Fibroblast of skin of left biceps (primary cell): ENCODE measurements at places on chromosomes 6 and 20.

DNA sequence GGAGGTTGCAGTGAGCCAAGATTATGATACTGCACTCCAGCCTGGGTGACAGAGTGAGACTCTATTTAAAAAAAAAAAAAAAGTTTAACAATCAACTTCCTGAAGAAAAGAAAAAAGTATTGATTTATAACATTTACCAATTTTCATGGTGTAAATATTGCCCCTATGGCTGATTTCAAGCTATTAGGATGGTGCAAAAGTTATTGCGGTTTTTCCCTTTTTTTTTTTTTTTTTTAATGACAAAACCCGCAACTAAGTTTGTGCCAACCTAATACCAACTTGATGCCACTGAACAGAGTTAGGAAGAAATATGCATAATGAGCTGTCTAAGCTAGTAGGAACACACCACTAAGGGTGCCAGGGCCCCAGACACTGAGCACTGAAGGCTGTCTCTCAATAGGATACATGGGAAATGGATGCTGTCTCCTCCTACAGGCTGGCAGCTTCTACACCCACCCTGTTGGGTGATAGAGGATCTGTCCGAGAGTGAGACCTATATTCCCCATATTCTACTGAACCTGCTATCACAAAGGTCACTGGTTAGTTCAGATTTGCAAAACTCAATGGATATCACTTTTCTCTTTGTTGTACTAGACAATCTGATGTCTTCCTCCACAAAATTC, 6.5 kb upstream of the PERP start:
- no peak for DNase-seq

DNA sequence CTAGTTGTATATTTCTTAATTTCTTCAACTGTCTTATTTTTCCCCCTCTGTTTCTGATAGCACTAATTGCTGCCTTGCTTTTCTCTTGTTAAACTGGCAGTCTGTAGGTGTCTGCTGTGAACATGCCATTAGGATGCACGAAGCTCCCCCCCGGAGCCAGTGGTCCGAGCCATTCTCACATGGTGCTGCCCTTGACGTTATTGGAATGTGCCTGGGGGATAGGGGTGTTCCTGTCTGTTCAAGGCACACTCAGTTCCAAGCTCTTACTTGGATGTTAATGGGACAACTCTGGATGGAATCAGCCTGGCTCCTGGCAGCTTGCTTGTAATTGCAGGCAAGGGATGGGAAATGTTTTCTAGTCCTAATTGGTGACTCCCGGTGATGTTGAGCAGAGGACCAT, 68.4 kb downstream of the RREB1 start:
- DNase-seq: no peak

- no peak for DNase-seq
Measured at GRCh38 chr6:38164131-38164481, 344.6 kb downstream of the ZFAND3 start.

DNA sequence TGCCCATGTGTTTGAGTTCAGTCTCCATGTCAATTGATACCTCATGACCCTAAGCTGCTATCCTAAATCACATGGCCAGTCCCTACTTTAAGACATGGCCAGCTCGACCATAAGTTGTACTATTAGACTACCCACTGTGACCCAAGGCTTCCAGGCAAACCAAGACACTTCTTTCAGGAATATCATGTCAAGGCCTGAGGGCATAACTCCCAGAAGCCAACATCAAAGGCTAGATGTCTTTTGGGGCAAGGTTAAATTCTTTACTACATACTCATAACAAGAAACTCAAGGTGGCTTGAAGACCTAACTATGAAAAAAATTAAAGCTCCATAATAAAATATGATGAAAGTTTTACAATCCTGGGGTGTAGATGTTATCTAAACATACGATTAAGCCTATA, 228.3 kb upstream of the PRND start:
- no peak for DNase-seq

- peak; percentile 77 for DNase-seq
Measured at GRCh38 chr6:85403331-85404015, 46.4 kb upstream of the NT5E start.

- DNase-seq: peak; percentile 49
Measured at GRCh38 chr6:148464319-148465010, 121.8 kb downstream of the SASH1 start.

DNA sequence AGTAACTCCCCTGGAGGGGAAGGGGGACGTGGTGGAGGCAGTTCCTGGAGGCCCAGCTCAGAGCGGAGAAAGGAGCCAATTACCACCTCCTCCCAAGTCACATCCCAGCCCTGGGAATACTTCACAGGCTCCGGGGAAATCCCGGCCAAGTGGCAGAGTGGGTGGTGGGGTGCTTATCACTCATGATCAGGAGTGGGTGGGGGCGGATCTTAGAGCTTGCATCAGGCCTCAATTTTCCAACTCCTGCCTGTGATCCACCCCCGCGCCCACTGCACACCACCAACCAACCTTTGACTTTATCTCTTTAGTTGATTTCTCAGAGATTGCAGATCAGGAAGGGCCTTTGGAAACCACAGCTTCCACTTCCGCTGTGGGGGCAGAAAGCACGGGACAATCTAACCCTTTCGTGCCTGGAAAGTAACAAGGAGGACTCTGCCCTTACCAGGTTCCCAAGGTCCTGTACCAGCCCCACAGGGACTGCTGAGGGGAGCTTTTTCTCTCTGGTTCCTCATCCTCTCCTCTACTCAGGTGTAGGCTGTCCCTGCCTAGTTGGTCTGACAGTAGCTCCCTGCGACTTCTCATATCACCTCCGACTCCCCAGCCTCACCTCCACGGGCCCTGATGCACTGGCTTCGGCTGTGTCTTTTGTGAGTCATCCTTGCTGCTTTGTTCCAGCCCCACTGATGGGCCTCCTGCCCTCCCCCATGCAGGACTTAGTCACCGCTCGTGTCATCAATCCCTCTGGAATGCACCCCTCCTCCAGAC, 24.9 kb upstream of the IER3 start:
- peak; percentile 83 for DNase-seq

- no peak for DNase-seq
Measured at GRCh38 chr20:38032585-38033329, 499 bp downstream of the TTI1 start.

- DNase-seq: no peak
Measured at GRCh38 chr6:153043719-153044118, 41.2 kb upstream of the MTRF1L start.

DNA sequence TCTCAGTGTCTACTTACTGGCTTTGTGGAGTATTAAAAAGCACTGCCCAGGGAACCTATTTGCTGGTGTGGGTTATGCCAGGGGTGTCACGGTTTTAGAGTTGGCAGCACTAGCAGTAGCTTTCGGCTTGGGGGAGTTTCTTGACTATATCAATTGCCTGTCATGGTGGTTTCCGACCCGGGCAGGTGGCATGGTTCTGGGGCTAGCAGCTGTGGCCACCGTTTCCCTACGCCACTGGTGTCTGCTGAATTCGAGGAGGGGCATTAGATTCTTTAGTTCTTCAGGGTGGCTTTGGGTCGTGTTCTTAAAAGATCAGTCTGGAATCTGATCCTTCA, 55.6 kb upstream of the FOXC1 start:
- no peak for DNase-seq

- no peak for DNase-seq
Measured at GRCh38 chr6:5424726-5425125, 163.4 kb downstream of the FARS2 start.

- DNase-seq: no peak
Measured at GRCh38 chr6:31927242-31927862, at the start of gene C2. Gene C2 (plus strand): TSS chr6:31927717. CDS start chr6:31927753, 36 bp downstream.

- DNase-seq: peak; percentile 30
Measured at GRCh38 chr6:41734666-41735426, 562 bp downstream of the TFEB start.

GRCh38 chr6:98944168-98944567, 3.6 kb downstream of the FBXL4 start:
- no peak for DNase-seq

DNA sequence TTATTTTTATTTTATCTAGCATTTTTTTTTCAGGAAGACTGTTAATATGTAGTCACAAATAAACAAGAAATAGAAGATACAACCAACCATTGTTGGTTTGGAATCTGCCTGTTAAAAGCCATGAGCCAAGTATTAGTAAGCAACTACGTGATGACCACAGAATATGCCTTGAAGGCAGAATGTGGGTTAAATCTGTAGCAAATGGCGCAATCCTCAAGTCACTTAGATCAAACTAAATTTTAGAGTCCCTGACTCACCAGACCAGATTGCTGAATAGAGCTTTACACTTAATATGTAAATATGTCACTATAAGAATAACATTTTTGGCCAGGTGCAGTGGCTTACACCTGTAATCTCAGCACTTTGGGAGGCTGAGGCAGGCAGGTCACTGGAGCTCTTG, 800.1 kb upstream of the CITED2 start:
- peak; percentile 87 for DNase-seq

DNA sequence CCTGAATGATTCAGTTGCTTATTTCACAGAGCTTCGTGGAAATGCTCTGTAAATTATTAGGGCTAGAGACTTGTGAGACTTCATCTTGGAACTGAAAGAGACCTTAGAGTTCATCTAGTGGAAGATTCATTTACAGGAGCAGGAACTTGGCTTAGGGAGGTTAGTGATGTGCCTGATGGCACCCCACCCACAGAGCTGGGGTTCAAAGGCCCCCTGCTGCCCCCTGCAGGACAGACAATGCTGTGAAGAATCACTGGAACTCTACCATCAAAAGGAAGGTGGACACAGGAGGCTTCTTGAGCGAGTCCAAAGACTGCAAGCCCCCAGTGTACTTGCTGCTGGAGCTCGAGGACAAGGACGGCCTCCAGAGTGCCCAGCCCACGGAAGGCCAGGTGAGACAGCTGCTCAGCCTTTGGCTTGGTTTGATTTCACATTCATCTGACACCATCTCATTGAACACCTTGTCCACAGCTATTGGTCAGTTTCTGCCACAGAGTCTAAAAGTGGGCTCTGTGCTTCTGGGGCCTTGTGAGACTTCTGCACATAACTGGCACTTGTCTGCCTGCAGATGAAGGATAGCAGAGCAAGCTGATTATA, 25.1 kb downstream of the MYBL2 start:
- DNase-seq: no peak

DNA sequence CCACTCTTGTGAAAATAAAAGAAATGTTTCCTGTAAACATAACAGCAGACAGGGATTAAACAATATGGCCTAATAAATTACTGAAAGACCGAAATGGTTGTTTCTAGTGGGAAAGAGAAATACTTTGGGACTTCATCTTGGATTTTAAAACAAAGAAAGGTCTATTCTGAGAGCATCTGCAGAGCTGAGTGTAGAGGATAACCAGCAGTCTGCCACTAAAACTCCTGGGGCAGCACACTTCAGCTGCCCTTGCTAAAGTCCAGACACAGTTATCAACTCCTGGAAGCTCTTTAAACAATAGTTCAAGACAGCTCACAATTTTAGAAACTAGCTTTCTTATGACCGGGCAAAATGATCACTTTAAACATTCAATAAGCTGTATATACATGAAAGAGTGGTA, 38.6 kb downstream of the AKIRIN2 start:
- no peak for DNase-seq

DNA sequence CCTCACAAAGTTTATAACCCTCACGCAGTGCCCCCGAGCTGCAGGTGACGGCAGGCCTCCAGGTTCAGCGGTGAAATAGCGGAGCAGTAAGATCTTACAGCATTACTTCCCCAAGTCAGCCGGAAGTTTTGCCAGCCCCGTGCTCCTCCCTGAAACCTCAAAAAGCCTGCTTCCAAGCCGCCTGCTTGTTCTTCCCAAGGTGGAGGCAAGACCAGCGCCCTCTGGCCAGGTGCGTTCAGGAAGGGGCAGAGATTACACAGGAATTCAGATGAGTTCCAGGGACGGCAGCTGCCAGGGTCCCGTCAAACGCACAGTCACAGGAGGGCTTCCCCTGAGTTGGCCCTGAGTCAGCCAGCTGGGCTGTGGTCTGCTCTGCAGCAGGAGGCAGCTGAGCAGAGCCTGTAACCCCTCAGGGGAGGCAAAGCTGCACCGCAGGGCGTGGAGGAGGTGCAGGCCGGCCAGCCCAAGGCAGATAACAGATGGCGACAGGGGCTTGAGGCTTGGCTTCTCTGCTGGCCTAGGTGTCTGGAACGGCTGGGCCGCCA, 124.1 kb upstream of the RPS6KA2 start:
- DNase-seq: no peak

- DNase-seq: no peak
Measured at GRCh38 chr6:148239215-148239614, 103.4 kb upstream of the SASH1 start.

DNA sequence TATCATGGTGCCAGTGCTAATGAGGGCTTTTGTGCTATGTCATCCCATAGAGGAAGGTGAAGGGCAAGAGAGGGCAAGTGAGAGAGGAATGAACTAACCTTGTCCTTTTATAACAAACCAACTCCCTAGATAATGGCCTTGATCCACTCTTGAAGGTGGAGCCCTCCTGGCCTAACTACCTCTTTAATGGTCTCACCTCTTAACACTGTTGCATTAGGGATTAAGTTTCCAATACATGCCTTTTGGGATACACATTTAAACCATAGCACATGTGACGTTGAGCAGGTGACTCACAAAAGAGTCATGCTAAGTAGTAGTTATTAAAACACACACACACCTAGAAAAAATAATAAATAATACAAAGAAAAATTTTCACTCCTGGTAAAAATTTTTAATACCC, 36.9 kb downstream of the CCN2 start:
- no peak for DNase-seq

GRCh38 chr20:37529968-37530600, 2.4 kb upstream of the BLCAP start:
- no peak for DNase-seq

GRCh38 chr20:59588236-59588855, 16.0 kb upstream of the PHACTR3 start:
- DNase-seq: no peak

DNA sequence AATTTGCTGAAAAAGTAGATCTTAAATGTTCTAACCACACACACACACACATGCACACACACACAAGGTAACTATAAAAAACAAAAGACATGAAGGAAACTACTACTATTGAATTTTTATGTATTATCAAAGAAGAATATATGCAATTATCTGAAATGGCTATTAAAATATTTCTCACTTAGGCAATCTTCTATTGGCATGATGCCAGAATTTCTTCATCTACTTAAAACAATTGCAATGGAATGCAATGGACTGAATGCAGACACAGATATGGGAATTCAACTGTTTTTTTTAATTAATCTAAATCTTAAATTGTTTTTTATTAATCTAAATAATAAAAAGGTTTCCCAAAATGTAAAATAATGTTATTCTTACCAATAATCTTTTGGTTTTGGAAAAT, 152.6 kb upstream of the SMLR1 start:
- DNase-seq: no peak

- DNase-seq: no peak
Measured at GRCh38 chr6:3748208-3749066, 3.1 kb downstream of the PXDC1 start.

- no peak for DNase-seq
Measured at GRCh38 chr6:152091201-152091600, 283.7 kb downstream of the ESR1 start.

DNA sequence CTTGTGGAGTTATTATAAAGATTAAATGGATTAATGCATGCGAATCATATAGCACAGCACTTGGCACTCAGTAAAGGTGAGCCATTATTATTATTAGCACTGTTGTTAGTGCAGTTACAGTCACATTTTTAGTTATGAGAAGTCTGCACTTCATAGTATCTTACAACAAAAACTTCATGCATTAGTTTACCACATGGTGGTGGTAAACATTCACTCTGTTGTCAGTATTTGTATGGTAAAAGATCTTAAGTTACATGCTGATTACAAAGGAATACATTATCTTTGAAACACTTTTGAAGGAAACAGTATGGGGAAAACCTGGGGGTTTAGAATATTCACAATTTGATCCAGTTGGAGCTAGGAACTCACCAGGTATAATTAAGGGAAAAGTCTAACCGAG, 20.8 kb downstream of the TMEM14A start:
- no peak for DNase-seq

GRCh38 chr20:4812216-4812615, 90.5 kb downstream of the PRND start:
- DNase-seq: no peak
